RPMI7951 (cell line): ENCODE measurements at places on chromosomes 1 and 21.
A peak's percentile ranks its signal among the peaks of the same experiment; 100 is the strongest.

DNA sequence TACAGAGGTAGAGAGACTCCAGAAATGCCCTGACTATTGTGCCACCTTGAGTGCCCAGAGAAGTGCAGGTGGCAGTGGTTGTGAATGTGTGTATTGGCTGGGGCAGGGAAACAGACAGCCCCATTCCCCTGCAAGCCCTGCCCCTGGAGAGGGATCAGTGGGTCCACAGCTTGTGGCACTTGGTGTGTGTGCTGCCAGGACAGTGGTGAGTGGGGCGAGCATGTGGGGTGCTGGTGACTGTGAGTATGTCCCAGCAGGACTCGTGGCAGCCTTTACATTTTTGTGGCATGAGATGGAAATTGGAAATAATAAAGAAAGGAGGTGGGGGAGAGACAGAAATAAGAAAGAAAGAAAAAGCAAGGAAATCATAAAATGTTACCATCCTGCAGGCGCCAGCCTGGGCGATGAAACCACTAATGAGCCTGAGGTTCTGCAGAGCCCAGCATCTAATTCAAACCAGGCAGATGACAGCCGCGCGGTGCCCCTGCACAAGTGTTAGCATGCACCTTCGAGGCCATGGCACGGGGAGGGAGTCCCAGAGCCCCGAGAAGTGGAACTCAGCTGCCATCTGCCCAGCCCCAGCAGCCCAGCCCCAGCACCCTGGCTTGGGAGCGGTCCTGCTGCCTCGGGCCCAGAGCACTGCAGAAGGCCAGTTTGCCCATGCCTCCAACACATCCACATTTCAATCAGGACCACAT is 49.1 kb upstream of the ZBTB40 start:
- no peak for DNase-seq

DNA sequence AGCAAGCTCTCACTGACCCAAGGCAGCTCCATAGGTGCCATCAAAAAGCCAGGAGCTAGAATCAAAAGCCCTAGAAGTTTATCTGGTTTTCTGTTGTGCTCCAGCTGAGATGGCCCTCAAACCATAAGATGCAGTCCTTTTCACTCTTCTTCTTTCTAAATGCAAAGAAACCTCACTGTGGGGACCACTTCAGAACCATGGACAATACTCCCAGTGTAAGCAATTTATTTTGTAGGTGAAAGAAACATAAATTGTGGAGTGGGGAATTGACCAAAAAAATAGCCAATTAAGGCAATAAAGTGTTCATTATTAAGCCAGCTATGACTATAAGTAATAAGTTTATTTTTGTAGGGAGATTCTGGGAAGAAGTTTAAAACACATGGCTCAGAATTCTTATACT is 1399.9 kb downstream of the PLA2G4A start:
- no peak for DNase-seq

- DNase-seq, result peak; percentile 96
These were observed at the start of gene MAP3K7CL for GRCh38 chr21:29130270-29130969. Gene MAP3K7CL (plus strand): TSS chr21:29130644. CDS start chr21:29133345, 2,701 bp downstream.

- DNase-seq, result no peak
These were observed 182.9 kb downstream of the ZNF281 start for GRCh38 chr1:200226969-200227303.

DNA sequence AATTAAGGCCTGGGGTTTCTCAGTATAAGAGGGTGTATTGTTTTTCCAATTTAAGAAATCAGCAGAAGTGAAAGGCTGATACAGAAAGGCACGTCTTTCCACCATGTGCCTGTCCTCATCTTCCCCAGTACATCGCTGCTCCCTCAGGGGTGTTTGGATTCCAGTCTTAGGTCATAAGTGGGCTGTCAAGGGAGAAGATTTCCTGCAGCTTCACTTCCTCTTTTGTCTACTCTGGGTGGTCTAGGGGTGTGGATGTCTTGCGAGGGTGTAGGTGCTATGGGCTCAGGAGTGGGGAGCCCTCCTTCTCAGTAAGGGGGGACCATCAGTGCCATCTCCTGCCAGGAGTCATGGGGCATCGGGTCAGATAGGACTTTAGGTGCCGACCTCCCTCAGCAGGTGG is 999.8 kb upstream of the NCAM2 start:
- no peak for DNase-seq

GRCh38 chr1:229028544-229028943 is 242.4 kb upstream of the RAB4A start:
- no peak for DNase-seq

GRCh38 chr1:97094247-97094972 is 372.8 kb downstream of the PTBP2 start:
- DNase-seq, result peak; percentile 78

DNA sequence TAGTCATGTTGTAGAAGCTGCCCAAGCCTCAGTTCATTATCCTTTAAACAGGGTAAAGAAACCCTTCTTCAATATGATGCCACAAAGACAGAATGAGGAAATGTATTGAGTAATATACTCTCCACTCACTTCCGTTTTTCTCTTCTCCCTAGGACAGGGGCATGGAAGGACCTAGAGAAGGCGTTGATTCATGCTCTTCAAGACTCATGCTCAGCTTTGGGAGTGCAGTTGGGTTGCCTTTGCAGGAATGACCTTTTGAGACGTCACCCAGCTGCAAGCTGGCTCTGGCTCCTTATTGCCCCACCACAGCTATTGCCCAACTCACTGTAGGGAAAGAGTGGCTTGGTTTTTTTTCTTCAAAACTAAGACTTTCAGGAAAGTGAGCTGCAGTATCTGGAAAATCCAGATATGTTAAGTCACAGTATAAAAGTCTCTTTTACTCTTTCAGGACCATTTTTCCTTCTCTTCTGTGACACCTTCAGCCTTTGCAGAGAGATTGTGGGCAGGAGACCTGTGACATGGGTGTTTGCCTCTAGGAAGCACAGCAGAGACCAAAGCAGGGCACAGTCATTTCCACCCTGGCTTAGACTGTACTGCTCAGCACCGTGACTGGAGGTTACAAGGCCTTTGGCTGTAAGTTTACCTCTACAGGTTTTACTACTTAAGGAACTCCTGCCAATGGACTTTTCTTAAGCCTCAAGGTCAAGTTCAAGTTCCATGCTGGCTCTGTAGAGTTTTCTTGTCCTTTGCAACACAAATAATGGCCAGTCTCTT is 39.5 kb downstream of the XCL2 start:
- DNase-seq, result peak; percentile 56

- no peak for DNase-seq
These were observed 4.5 kb downstream of the ATXN7L2 start for GRCh38 chr1:109488201-109488600.

GRCh38 chr1:56563568-56563967 is 15.8 kb downstream of the PLPP3 start:
- no peak for DNase-seq
